HS-5 (cell line): ENCODE measurements at places on chromosomes 7 and 10.

GRCh38 chr10:126140746-126141273, 244.4 kb downstream of the FANK1 start:
- no peak for DNase-seq

- no peak for DNase-seq
Observed at GRCh38 chr7:157662981-157663716, 326.3 kb downstream of the DNAJB6 start.

DNA sequence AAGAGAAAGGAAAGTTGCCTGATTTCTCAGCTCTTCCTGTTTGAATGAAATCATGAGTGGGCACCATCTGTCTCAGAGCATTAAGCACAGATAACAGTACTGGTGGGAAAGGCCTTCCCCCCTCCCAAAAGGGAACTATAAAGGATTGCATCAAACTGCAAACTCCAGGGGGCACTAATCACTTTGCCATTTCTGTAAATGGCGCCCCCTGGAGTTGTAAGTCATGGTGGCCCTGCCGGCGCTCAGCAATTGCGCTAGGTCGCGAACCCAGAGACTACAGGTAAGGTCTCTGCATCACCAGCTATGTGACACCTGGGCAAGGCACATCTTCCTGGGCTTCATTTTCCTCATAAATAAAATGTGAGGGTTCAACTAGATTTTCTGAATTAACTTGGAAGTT, 11.1 kb downstream of the LRRC4 start:
- DNase-seq, result no peak

GRCh38 chr7:22793593-22794462, 28.8 kb downstream of the TOMM7 start:
- DNase-seq, result no peak

- DNase-seq, result no peak
Observed at GRCh38 chr10:5814110-5815107, 1.2 kb upstream of the GDI2 start.

- no peak for DNase-seq
Observed at GRCh38 chr7:76310102-76310957, 7.9 kb downstream of the HSPB1 start.

GRCh38 chr7:94296881-94297280, 97.8 kb upstream of the COL1A2 start:
- no peak for DNase-seq

DNA sequence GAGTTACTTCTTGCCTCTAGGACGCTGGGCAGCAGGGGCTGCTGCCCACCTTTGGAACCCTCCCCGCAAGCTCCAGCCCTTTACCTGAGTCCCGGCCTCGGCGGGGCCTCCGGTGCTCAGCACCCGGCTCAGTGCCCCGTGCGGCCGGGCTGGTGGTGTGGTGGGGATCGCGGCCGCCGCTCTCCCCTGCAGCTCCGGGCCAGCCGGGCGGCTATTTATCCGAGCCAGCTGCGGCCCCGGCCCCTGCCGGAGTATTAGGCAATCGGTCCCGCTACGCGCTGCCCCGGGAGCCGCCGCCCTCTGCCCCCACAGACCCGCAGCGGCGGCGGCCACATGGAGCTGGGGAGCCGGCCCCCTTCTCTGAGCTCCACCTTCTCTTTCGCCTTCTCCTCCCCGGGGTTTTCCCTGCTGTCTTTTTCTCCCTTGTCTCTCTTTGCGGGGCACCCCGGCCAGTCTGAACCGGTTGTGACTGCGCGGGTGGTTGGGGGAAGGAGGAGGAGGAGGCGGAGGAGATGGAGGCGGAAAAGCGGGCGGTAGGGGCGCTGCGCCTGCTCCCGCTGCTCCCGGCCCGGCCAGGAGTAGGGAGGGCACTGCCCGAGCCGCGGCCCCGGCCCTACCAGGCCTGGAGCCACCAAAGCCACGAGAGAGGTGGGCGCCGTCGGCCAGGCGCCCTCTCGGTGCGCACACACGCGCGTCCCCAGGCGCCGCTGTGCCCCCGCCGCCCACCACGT, at the start of gene SLC16A9:
TSS of gene SLC16A9 (minus strand) at position 456 of the 731 bp plus-strand sequence. CDS start 25,559 bp downstream, outside the sequence.
- peak; percentile 36 for DNase-seq

- DNase-seq, result no peak
Observed at GRCh38 chr7:32357535-32358277, 132.5 kb downstream of the LSM5 start.

- DNase-seq, result no peak
Observed at GRCh38 chr10:90096196-90096595, 394.8 kb downstream of the KIF20B start.

DNA sequence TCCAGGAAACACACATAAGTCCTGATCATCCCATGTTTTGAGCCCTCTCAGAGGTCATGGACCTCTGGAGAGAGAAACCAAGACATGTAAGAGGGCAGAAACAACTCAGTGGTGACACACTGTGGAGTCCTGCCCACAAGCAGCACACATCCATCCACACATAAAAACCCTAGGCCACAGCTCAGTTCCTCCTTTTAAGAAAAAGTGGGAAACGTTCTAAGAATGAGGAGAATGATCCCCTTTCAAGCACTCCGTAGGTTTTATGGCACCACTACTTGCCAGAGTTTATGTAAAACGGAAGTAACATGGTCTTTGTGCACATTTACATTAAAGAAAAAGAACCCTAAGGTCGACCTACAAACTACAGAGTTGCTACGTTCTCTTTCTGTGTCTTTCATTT, 19.9 kb downstream of the ATAD1 start:
- DNase-seq, result no peak

DNA sequence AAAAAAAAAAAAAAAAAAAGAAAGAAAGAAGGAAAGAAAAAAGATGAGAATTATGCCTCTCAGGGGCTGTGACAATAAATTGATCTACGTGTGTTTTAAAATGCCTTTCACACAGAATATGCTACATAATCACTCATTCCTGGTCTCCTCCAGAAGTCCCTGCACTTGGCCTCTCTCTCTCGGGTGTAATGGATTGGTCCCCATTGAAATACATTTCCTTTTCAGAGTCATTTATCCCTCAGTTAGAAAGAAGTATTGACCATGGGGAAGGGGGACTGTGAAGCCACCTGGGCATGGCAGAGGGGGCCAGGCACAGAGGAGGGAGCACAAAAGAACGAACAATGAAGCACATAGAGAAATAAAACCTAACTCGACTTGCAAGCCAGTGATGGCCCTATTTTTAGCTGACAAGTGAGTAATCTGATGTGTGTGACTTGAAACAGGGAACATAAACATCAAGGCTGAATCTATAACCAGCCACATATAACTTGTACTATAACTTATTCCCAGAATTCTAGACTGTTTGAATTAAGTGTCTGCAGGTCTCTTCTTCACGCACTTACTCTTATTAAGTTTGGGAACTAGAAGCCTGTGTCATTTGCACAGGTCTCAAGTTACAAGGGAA, 490.8 kb downstream of the KCNMA1 start:
- no peak for DNase-seq

DNA sequence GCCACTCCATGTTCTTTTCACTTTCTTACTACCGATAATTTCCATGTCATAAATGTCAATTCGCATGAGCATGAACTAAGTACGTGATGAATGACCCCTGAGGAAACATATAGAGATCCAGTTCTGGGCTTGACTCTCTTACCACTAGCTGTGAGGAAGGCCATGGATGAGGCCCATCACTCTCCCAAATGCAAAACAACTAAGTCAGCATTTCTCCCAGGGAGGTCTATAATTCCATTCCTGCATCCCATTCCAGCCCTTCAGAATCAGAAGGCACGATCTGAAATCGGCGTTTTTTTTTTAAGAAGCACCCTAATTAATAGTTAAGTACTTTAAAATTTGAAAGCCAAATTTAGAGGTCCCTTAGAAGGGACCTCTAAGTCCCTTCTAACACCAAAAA, 116.5 kb downstream of the CABCOCO1 start:
- no peak for DNase-seq

DNA sequence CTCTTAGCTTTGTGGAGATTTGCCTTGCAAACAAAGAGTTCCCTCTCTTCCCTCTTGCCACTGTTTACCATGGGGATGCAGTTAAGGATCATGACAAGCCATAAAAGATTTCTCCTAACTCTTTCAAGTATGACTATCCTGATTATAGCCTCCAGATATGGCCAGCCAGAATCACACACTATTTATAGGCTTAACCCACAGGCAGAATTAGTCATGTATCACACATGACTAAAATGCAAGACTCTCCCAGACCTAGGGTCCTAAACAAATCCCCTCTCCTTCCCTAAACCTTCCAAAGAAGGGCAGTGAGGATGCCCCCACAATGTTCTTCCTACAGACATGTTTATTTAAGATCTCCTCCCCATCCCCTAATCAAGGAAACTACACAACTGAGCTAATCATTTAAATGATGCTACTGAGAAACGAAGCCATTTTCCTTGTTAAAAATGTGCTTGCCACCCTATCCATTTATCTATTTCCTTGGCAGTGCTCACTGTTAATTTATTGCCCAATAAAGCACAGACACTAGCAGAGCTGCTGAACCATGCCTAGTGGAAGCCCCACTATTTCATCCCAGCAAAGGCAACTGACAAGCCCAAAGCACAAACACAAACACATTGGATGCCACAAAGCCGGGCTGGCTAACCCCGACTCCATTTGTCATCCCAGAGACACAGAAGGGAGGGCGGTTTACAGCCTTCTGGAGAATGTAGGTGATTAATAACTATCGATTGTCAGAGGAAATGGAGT, 363.4 kb downstream of the KCNMA1 start:
- peak; percentile 30 for DNase-seq

DNA sequence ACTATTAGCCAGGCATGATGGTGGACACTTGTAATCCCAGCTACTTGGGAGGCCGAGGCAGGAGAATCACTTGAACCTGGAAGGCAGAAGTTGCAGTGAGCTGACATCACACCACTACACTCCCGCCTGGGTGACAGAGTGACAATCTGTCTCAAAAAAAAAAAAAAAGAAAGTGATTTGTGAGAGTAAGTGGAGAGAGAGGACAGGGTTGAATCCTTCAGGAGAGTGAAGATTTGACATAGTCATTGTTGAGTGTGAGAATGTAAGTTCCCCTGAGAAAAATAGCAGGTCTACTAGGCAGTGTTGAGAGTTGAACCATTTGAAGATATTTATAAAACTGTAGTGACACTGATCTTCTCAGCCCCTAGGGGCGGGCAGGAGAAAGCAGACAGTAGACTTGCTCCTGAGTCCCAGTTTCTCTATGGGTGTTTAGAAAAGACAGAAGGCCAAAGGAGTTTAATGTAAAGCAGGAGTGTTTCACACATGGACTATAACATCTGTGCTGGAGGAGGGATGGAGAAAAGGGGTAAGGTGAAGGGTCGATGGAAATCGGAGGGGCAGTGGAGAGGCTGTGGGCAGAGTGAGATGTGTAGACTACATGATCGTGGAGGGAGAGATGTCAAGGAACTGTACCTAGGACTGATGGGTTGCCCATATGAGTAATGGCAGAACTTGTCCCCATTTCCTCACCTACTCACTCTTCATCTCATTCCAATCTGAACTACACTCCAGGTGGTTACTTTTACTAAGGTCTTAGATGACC, 13.7 kb upstream of the LAMB4 start:
- no peak for DNase-seq

DNA sequence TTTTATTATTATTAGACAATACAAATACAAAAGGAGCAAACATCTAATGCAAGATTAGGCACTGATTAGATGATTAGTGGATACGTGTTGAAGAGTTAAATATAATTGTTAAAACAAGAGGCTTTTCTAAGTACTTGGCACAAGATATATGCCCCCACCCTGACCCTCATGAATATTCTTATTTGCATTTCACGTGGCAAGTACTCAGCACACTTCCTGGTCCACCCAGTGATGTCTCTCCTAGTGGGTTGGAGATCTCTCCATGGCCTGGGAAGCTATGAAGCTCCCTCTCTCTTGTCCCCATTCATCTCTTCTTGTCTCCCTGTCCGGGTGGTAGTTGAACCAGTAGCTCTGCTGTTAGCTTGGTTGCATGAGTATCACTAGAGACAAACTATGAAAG, 375.3 kb downstream of the ADRA2A start:
- DNase-seq, result no peak

DNA sequence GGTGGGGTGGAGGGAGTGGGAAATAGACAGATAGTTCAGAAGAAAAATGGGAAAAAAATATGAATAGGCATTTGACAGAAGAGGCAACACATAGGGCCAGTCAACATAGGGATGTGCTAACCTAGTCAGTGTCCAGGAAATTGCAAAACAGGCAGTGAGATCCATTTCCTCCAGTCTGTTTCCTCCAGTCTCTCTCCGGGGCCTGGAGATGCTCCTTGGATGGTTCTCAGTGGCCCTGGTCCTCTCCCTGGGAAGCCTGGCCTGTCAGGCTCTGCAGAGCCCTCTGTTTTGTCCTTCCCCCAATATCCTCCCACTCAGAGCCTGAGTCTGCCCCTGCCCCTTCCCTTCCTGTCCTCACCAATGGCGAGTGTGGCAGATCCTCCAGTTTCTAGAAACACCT, 52.6 kb downstream of the SYPL1 start:
- no peak for DNase-seq

DNA sequence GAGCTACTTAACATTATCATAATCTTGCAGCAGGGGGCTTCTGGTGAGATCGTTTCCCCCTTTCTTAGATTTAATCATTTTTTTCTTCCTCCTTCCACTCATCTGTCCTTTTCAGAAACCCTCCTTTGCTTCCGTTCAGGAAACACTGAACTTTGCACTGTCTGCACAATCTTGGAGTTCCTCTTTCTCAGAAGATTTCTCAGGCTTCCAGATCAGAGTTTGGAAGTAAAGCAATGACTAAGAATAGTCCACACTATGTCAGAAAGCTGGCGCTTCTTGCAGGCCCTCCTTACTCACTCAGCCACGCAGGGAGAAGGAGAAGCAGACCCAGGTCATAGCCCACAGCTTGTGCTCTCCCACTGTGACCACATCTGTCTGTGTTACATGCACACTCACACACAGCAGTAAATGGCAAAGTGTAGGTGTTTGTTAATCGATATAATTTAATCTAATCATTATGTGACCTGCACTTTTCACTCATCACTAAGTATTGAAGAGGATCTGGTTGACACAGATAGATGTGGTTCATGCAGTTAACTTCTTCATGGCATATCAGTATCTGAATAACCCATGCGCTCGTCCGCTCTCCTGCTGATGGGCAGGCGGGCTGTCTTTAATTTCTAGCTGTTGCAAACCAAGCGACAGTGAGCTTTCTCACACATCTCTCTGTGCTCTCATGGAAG, 30.2 kb downstream of the ALOX5 start:
- no peak for DNase-seq

DNA sequence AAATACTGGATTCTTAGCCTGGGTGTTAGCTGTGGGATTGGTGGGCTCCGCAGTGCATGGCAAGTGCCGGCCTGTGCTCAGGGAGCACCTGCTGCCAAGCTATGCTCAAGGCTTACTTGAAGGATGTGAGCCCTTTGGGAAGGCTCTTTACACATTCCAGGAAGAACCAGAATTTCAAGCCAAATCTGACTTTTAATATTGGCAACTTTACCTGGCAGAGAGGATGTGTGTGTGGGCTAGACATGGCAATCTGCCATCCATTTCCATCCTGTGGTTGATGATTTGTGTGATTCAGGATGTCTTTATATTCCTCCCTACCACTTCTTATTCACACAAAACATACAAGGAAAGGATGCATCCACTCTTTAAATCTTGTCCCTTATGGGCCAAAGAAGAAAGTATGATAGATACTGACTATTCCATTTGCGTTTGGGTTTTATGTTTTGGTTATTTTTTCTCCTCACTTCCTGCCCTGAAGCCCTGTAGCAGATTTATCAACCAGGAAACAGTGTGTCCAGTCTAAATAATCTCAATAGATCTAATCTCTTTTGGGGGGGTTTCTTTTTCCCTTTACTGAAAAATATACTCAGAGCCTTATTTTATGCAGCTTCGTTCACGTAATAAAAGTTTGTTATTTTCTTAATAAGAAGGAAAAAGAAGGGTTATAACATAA, 247.1 kb downstream of the COBL start:
- DNase-seq, result no peak

- no peak for DNase-seq
Observed at GRCh38 chr7:1080252-1080920, 7.5 kb upstream of the GPER1 start.
